Activated naive CD8-positive, alpha-beta T cell treated with anti-CD3 and anti-CD28 coated beads for 36 hours (primary cell): ENCODE measurements at places on chromosomes 1 and 21. TPM values are rescaled to one million over a fixed set of nuclear protein-coding genes. Genes with fewer than 3 reads are reported as not detected.

Gene ATP1A2
- not detected for total RNA-seq

DNA sequence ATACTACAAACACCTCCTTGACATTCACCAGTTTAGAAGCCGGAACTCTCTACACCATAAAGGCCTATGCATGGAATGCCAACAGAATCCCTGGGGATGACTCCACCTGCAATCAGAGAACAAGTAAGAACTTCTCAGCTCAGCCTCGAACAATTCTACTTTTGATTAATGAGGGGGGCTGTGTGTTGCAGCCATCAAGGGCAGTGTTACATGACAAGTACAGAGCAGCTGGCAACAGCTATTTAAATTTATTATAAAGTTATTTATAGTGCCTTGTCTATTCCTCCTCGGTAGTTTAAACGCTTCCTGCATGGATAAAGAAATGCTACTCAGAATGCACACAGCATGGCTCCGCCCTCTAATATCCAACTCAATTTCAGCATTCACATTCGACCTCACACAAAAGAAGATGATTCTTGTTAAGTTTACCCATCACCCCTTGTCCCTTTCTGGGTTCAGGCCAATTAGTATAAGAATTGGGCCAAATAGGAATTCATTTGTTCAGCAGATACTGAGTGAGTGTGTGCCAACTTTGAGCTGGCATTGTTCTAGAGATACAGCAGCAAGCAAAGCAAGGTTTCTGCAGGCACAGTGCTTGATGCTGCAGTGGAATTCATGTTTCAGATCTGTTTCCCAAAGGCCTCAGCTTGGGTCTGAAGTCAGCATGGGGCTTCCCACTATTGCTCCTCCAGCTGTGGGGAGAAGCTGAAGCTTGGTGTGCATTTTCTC, 6.4 kb downstream of the FNDC7 start:
- H3K27ac ChIP-seq = no peak overlapping the region
- no peaks in the 10 kb centered on the region for H3K27me3 ChIP-seq
- H3K4me3 ChIP-seq = no peak overlapping the region
- H3K4me1 ChIP-seq = no peaks in the 10 kb centered on the region
- no peaks in the 10 kb centered on the region for H3K36me3 ChIP-seq
- no peak for DNase-seq

GRCh38 chr21:26599261-26599660, 26.2 kb upstream of the CYYR1 start:
- H3K4me3 ChIP-seq = no peak overlapping the region
- H3K27ac ChIP-seq = no peak overlapping the region
- no peaks in the 10 kb centered on the region for H3K36me3 ChIP-seq
- H3K27me3 ChIP-seq = peaks cover 3% of the 10 kb centered on the region
- H3K4me1 ChIP-seq = no peaks in the 10 kb centered on the region

Gene NFASC
- total RNA-seq = 0.06 TPM

GRCh38 chr1:234336359-234336758, 36.9 kb upstream of the COA6 start:
- peaks cover 14% of the 10 kb centered on the region for H3K27me3 ChIP-seq
- no peaks in the 10 kb centered on the region for H3K4me1 ChIP-seq
- peaks cover 3% of the 10 kb centered on the region for H3K36me3 ChIP-seq
- DNase-seq = no peak
- H3K4me3 ChIP-seq = no peak overlapping the region
- H3K27ac ChIP-seq = no peak overlapping the region

- no peaks in the 10 kb centered on the region for H3K36me3 ChIP-seq
- H3K27ac ChIP-seq = no peak overlapping the region
- H3K4me3 ChIP-seq = no peak overlapping the region
- H3K4me1 ChIP-seq = no peaks in the 10 kb centered on the region
- no peak for DNase-seq
These were observed 344.2 kb upstream of the KAZN start for GRCh38 chr1:14254251-14254650.

DNA sequence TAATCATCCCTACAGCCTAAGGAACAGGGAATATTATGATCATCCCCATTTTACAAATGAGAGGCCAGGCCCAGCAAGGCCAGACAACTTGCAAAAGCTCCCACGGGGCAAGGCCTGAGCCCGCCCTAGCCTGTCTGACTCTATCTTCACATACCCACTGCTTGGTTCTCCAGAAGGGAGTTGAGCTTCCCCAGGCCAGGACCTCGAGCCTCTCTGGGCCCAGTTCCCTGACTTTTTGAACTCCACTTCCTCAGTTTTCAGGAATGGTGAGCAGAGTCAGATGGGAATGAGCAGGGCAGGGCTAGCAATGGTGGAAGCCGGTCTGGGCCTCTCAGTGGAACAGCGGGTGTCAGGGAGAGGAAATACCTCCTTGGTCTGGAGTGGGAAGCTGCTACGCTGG, 39.3 kb downstream of the CACNA1S start:
- no peak overlapping the region for H3K27ac ChIP-seq
- no peak for DNase-seq
- no peaks in the 10 kb centered on the region for H3K27me3 ChIP-seq
- no peaks in the 10 kb centered on the region for H3K36me3 ChIP-seq
- H3K4me1 ChIP-seq = no peaks in the 10 kb centered on the region
- H3K4me3 ChIP-seq = no peak overlapping the region

Gene NBPF26
- total RNA-seq = 19.3 TPM

- no peak overlapping the region for H3K27ac ChIP-seq
- H3K4me3 ChIP-seq = no peak overlapping the region
- H3K27me3 ChIP-seq = peaks cover 4% of the 10 kb centered on the region
- peak; percentile 19 for DNase-seq
These were observed 24.8 kb downstream of the LEMD1 start for GRCh38 chr1:205396967-205397616.

- peaks cover 20% of the 10 kb centered on the region for H3K36me3 ChIP-seq
- peak overlapping the region; percentile 96 for H3K27ac ChIP-seq
These were observed 26.5 kb upstream of the LRRC8C start for GRCh38 chr1:89606227-89606980.

DNA sequence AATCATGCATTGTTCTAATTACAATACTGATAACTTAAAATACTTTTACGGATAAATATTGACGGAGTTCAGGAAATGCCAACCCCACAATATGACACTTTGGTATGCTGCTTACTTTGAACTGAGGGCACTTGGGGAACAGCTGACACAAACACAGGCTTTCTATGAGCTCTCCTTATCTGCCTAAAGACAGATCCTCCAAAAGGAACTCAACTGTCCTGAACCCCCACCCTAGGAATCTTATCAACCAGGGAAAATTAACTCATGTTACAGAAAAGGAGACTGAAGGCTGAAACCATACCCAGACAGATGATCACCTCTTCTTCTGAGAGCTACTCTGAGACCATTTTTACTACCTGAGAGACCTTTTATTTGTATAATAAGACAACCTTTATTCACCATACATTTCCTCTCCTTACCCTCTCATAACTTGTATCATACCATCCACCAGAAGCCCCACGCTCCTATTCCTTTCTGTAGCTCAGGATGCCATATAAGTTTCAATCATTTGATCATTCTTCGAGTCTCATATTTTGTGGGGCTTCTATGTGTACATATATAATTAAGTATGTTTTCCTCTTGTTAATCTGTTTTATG, 239.5 kb downstream of the FAF1 start:
- H3K4me1 ChIP-seq = peaks cover 11% of the 10 kb centered on the region
- H3K27ac ChIP-seq = no peak overlapping the region
- H3K36me3 ChIP-seq = peaks cover 33% of the 10 kb centered on the region
- H3K4me3 ChIP-seq = no peak overlapping the region
- H3K27me3 ChIP-seq = no peaks in the 10 kb centered on the region

GRCh38 chr1:18921516-18922251, 19.3 kb upstream of the ALDH4A1 start:
- peaks cover 28% of the 10 kb centered on the region for H3K4me1 ChIP-seq
- no peak for DNase-seq
- peaks cover 12% of the 10 kb centered on the region for H3K36me3 ChIP-seq
- no peak overlapping the region for H3K27ac ChIP-seq

- H3K4me1 ChIP-seq = no peaks in the 10 kb centered on the region
- no peak overlapping the region for H3K27ac ChIP-seq
- no peaks in the 10 kb centered on the region for H3K36me3 ChIP-seq
- no peak overlapping the region for H3K4me3 ChIP-seq
These were observed 5.3 kb downstream of the CLCA2 start for GRCh38 chr1:86429122-86429725.

DNA sequence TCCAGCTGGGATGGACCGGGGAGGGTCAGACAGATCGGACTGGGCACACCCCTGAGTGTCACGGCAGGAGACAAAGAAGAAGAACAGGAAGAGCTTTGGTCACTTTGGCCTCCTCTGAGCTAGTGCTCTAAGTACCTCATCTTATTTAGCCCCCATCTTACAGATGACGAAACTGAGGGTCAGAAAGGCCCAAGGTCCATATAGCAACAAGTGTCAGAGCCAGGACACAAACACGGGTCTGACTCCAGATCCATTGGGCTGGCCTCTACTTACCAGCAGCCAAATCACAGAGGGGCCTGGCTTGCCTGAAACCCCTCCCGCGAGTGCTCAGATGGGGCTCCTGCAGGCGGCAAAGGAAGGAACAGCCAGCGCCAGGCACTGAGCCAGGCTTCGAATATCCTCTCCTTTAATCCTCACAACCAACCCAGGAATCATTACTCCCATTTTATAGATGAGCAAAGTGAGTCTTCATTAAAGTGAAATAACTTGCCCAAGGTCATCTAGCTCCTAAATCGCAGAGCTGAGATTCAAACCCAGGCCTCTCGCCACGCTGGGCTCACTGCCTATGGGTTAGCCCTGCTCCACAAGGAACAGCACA, 25.7 kb upstream of the SELENON start:
- no peak for DNase-seq
- peaks cover 64% of the 10 kb centered on the region for H3K4me1 ChIP-seq
- peak overlapping the region; percentile 85 for H3K27ac ChIP-seq
- no peaks in the 10 kb centered on the region for H3K27me3 ChIP-seq
- H3K4me3 ChIP-seq = peak overlapping the region; percentile 71

Gene VWA1
- total RNA-seq = 0.44 TPM

GRCh38 chr1:23803674-23804073, 3.1 kb upstream of the GALE start:
- H3K36me3 ChIP-seq = peaks cover 1% of the 10 kb centered on the region
- H3K4me3 ChIP-seq = no peak overlapping the region
- no peak for DNase-seq
- peaks cover 15% of the 10 kb centered on the region for H3K4me1 ChIP-seq

- H3K27ac ChIP-seq = no peak overlapping the region
- H3K4me3 ChIP-seq = no peak overlapping the region
- H3K36me3 ChIP-seq = no peaks in the 10 kb centered on the region
- DNase-seq = no peak
- no peaks in the 10 kb centered on the region for H3K27me3 ChIP-seq
These were observed 51.5 kb upstream of the VAV3 start for GRCh38 chr1:108016451-108016920.

Gene CFHR5
- not detected for total RNA-seq
